ENCODE measurements at places on chromosomes 1 and 21.

DNA sequence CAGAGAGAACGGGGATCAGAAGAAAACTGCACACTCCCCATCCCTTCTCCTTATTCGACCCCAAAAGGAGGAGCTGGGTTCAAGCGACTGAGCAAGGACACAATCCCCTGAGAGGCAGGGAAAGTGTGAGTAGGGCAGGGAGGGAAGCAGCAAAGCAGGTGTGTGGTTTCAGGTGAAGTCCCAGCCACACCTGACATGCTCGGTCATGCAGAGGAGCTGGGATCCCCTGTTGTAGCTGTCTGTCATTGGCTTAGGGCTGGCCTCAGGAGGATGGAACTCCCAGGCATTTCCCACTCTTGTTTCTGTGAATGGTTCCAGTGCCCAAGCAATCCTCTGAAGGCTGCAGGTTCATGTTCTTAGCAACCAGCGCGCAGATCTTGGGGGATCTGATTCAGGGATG, 150.7 kb downstream of the DSCAM start:
- DNase-seq = no peak

DNA sequence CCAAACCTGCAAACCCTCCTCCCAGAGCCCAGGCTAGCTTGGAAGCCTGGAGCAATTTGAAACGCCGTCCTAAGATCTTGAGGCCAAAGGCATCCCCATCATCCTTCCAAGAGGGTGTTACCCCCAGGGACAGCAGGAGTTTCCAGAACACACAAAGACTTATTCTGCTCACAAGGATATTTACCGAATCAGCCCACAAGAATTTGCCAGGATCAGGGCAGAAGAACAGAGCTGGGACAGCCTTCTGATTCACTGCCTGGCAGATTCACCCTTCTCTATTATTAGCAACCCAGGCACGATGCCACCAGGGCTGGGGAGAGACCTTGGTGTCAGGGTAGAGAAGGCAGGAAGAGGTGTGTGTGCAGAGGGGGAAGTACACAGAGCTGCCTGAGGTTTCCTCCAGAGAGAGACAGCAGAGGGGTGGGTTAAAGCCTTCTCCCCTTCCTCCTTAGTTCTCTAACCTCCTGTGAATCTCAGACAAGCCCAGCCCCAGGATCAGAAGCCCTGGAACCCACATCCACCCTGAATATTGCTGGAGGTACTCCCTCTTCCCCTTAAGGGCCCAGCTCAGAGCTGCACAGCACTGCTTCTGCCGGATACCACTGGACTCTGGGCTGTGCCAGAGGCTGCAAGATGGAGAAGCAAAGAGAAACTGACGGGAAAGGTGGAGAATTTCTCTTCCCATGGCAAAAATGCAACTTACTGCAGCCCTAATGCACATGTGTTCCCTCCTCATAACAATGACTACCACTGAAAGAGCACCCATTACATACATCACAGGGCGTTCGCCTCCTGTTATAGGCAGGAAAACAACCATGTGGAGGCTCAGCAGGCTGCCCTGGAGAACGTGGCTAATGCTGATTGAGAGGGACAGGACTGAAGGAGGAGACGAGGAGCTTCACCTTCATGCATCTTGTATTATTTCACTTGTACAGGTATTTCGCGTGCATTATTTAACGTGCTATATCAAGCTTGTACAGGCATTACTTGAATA, 61.8 kb downstream of the ITPKB start:
- DNase-seq = no peak

DNA sequence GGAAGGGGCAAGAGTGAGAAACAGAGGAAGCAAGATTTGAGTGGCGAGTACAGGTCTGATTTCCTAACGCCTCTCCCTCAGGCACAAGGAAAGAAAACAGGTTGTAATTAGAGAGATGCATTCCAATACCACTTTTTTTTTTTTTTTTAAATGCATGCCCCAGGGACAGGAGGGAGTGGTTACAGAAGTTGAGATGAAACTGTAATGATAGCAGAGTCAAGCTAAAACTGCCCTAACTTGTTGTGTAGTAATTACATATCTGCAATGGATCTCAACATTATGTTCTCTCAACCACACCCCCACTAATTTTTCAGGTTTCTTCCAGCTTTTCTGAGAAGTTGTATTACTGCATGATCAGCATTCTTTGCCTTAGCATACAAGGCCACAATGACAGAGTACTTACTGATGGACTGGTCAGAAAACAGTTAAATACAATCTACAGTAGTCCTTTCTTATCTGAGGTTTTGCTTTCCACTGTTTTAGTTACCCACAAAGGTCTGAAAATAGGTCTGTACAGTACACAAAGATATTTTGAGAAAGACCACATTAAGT, 5.5 kb downstream of the ETV3 start:
- DNase-seq = no peak

GRCh38 chr1:47827109-47827508, 170.1 kb downstream of the TRABD2B start:
- DNase-seq = no peak
